Ascending aorta (tissue), 2 donors: ENCODE measurements at places on chromosomes 1 and 21.

DNA sequence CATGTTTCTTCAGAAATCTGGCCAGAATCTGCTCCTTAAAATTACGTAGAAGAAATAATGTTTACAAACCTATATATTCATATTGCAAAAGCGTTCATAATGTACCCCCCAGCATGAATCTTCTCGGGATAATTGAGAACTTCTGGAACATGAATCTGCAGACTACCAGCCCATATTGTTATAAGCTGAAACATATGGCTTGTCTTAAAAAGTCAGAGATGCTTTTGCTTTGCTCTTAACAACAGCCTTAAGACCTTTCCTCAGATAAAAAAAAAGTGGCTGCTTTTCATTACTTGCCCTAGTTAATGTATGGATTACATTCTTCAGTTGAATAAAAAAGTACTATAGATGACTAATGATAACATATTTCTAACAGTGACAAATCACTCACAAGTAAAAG, 15.0 kb upstream of the ZZZ3 start:
- DNase-seq: no peak

- no peak for DNase-seq
Measured at GRCh38 chr1:228258486-228258885, 50.6 kb downstream of the OBSCN start.

GRCh38 chr1:17932164-17932563, 175.4 kb upstream of the IGSF21 start:
- DNase-seq: no peak

GRCh38 chr1:244413736-244414135, 38.0 kb downstream of the ADSS2 start:
- no peak for DNase-seq

DNA sequence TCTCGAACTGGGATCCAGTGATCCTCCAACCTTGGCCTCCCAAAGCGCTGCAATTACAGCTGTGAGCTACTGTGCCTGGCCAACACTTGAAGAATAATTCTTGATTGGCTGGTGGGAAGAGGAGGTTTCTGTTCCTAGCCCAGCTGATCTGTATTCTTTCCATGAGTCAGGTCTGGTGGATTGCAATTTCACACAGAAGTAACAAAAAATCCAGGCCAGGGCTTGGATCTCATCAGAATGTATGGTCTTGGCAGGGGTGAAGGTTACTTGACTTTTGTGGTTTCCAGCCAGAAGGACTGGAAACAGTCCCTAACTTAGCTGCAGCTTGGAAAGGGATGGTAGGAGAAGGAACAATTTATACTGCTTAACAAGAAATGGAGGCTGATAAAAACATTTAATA, 5.1 kb upstream of the HP1BP3 start:
- no peak for DNase-seq

GRCh38 chr1:63255153-63255552, 67.2 kb upstream of the FOXD3 start:
- no peak for DNase-seq

GRCh38 chr1:23343221-23344110, 618 bp downstream of the HNRNPR start:
- peak; percentile 71 for DNase-seq

DNA sequence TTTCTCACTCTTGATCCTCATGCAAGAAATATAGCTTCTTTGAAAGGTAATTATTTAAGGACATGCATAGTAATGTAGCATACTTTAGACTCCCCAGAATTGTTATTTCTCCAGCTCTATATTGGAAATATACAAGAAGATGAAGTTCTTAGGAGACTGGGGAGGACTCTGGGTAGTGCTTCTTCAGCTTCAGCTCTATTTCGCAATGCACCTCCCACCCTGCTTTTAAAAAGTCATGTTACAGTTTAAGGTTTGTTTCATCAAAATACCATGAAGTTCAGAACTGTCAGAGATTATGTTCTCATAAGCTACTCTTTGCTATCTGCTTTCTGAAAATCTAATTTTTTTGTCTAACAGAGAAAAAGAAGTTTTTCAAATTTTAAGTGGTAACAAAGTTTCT, 586.2 kb upstream of the ADGRL4 start:
- DNase-seq: no peak

- DNase-seq: no peak
Measured at GRCh38 chr1:92902406-92902744, 58.9 kb downstream of the DIPK1A start.

DNA sequence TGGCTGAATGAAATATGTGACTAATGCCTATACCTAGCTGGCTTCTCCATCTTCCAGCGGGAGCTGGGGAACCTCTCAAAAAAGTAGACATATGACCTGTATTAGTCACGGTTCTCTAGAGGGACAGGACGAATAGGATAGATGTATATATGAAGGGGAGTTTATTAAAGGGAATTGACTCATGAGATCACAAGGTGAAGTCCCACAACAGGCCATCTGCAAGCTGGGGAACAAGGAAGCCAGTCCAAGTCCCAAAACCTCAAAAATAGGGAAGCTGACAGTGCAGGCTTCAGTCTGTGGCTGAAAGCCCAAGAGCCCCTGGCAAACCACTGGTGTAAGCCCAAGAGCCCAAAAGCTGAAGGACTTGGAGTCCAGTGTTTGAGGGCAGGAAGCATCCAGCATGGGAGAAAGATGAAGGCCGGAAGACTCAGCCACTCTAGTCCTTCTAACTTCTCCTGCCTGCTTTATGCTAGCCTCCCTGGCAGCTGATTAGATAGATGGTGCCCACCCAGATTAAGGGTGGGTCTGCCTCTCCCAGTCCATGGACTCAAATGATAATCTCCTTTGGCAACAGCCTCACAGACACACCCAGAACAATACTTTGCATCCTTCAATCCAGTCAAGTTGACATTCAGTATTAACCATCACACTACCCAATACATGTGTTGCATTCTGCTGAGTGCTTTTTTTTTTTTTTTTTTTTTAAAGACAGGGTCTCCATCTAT, 19.6 kb downstream of the OLIG1 start:
- no peak for DNase-seq

DNA sequence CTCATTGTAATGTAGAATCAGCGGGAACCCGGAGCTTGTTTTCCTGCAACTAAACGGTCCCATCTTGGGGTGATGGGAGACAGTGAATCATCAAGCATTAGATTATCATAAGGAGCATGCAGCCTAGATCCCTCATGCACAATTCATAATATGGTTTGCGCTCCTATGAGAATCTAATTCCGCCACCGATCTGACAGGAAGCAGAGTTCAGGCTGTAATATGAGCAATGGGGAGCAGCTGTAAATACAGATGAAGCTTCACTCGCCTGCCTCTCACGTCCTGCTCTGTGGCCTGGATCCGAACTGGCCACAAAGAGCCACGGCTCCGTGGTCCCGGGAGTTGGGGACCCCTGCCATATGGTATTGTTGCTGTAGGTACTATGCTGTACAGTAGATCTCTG, 1.6 kb downstream of the IFI44 start:
- no peak for DNase-seq

DNA sequence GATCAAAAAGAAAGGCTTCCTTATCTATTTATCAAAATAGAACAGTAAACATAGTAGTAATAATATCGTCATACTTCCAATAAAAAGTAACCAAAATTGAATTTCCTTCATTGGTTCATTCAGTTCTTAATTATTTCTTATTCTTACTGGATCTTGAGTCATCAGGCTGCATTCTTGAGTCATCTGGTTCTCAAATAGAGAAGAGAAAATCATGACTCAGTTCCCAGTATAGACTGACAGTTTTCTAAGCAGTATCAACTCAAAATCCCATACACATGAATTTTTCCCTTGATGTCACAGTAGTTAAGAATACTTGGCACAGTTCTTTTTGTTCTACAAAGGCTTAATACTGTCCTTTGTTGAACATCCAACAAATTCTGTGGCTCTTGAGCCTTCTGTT, 626.9 kb upstream of the ADGRL4 start:
- DNase-seq: no peak

DNA sequence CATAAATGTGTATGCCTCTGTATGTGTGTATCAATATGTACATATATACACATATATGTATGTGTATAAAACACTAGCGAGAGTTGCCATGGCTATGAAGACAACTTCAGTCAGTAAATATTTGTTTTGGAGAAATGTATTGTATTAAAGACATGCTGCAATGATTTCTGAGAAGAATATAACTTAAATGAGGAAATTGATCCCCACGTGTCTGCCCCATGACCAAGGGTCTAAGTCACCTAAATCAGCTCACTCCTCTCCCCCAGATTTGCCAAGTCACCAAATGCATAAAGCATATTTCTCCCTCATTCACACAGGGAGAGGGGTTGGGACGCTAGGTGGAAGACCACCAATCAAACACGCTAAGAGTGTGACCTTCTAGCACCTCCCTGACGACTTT, 58.3 kb upstream of the LYST start:
- DNase-seq: no peak

DNA sequence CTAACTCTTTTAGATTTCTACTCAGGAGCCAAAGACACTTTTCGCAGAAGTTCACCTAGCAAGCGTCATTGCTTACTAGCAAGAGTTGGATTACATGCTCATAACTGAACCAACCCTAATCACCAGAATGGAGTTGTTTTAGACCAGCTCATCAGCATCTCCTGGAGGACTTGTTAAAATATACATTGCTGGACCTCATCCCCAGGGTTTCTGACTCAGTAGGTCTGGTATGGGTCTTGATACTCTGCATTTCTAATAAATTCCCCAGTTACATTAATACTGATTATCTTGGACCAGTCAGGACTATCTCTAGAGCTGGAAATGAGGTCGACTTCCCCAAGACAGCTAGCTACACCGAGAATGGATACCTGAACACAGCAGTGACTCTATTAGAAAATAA, 9.7 kb upstream of the PRDX6 start:
- DNase-seq: no peak

- DNase-seq: no peak
Measured at GRCh38 chr1:1779320-1779675, 1.0 kb upstream of the NADK start.

DNA sequence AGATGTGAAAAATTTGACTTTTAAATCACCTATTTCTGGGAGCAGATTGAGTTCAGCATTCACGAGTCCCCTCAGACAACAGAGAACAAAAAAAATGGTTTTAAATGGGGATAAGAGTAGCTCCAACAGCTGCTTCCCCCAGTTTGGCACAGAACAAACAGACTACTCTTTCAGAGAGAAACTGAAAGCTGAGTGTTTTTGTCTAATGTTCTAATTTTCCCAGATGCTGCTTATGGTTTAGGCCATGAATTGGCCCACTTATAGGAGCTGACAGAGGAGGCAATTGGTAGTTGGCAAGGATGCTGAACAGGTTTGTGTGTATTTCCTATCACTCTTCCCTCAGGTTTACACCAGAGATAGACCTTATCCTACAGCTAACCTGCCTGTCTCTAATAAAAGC, 1637.4 kb upstream of the PRMT6 start:
- DNase-seq: no peak

- DNase-seq: no peak
Measured at GRCh38 chr1:9724706-9725476, 73.4 kb downstream of the PIK3CD start.

GRCh38 chr1:51241119-51241518, 5.0 kb downstream of the RNF11 start:
- DNase-seq: no peak

- peak; percentile 37 for DNase-seq
Measured at GRCh38 chr1:40763742-40764532, 19.6 kb upstream of the KCNQ4 start.

DNA sequence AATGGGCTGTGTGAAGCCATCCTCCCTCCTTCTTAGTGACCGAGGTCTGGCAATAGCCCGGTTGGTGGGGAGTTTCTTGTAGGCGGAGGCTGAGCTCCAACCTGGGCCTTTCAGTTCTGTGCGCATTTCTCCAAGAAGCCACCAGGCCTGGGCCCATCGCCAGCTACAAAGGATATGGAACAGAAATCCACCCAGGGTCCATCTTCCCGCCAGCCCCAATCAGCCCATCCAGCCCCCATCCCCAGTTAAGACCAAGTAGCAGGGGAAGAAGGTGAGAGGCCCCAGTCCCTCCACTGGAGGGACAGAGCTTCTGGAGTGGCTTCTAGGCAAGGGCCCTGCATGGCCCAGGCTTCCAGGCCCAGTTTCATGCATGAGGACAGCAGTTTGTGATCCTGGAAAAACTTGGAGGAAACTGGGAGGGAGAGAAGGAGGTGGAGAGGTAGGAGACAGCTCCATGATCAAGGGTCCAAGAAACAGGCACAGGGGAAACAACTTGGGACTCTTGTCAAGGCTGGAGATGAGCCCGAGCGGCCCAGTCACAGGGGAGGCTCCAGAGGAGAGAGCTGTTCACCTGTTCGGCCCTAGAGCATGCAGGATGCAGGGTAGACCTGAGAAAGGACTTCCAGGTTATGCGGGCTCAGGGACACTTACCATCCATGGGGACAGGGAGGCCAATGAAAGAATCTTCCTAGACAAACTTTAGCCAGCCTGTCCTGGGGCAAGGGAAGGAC, 261.2 kb downstream of the PTPRU start:
- no peak for DNase-seq

GRCh38 chr21:37233551-37234146, 33.5 kb downstream of the VPS26C start:
- DNase-seq: no peak

DNA sequence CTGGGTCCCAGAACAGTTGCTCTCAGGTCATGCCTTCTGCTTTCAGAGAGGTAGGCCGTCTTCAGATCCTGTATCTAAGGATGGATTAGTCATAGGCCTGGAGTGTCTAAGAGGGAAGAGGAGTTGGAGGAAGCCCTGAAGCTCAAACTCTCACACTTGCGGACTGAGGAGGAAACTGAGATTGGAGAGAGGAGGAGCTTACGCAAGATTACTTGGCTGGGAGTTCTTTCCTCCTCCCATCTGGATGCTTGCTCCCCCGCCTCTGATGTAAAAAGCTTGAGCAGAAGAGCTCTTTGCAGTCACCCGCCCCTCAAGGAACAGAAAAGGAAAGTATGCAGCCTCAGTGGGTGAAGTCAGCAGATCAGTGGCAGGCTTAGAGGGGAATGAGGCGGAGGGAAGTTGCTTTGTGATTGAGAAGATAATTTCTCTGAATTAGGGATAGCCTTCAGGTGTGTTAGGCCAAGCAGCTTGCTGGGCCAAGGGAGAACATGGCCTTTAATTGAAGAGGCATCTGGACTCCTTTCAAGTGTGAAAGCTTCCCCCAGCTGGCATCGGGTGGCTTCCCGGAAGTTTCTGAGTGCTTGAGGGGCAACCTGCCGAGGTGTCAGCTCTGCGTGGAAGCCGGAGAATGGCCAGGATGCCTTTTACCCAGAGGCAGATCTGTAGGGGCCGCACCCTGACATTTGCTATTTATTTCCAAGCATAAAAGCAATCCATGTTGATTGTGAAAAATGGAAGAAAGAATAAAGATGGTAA, 6.6 kb downstream of the ADORA1 start:
- DNase-seq: no peak
